ENCODE measurements at places on chromosomes 1 and 21. TPM values are rescaled to one million over a fixed set of nuclear protein-coding genes. Genes with fewer than 3 reads are reported as not detected.

- no peak for DNase-seq
These were observed 7.7 kb upstream of the FAM167B start for GRCh38 chr1:32239337-32239736.

VHLL gene
- not detected for total RNA-seq

DNA sequence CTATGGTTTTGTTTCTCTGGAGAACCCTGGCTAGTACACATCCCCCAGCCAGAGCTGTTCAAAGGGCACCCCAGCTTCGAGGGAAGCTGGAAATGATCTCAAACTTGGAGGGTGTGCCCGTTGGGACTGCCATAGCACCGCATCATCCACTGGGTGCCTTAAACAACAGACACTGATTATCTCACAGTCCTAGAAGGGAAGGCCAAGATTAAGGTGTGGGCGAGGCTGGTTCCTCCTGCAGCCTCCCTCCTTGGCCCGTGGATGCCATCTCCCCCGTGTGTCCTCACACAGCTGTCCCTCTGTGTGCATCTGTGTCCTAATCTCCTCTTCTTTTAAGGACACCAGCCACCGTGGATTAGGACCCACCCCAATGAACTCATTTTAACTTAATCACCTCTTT, 4.2 kb upstream of the IBA57 start:
- no peak for DNase-seq

- no peak for DNase-seq
These were observed 51.2 kb downstream of the EXO1 start for GRCh38 chr1:241899210-241899609.

DNA sequence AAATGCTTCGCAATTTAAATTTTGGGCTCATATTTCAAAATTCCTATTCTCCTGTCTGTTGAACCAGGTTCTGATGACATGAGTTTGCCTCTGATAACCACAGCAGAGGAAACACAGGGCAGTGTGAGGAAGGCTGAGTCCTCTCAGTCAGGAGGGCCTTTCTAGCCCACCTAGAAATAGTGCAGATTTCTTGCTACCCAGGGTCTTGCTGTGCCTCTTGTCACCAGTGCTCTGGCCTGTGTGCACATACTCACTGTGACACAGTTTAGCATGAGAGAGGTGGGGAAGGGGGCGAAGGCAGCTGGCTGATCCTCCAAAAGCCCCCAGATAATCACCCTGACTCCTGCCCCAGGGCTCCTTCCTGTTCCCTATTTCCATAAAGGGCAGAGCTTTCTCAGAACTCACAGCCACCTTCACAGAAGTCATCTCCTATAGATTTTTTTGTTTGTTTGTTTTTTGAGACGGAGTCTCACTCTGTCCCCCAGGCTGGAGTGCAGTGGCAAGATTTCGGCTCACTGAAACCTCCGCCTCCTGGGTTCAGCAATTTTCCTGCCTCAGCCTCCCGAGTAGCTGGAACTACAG, 23.7 kb downstream of the ERRFI1 start:
- no peak for DNase-seq

- DNase-seq: no peak
These were observed 107.7 kb upstream of the ERRFI1 start for GRCh38 chr1:8133657-8134430.

- peak; percentile 16 for DNase-seq
These were observed 83.0 kb downstream of the RYR2 start for GRCh38 chr1:237124856-237125462.

- DNase-seq: no peak
These were observed 167.7 kb upstream of the PTGFR start for GRCh38 chr1:78322928-78323680.

DNA sequence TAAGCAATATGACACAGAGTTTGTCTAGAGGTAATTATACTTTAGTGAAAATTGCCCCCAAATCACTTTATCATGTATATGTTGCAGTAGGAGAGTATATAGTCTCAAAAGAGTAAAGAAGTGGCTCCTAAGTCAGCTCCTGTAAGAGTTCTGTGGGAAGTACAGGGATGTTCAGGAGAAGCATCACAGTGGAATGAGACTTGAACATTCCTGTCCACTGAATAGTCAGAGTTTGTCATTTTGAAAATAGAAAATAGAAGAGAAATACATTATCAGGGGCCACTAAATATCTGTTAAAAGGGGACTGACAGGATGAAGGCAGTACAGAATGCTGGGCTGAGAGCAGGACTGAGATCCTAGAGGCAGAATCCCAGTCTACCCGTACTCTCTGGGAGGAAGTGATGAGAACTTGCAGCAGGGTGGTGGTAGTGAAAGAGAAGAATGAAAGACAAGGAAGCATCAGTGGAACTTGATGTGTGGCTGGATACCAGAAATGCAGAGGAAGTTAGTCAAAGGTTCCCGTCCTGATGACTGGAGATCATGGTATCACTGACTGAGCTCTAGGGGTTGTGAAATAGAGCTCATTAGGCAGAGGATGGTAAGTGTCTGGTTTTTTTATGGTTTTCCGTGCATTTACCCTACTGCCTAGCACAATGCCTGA, 153.4 kb downstream of the FMN2 start:
- DNase-seq: no peak

DNA sequence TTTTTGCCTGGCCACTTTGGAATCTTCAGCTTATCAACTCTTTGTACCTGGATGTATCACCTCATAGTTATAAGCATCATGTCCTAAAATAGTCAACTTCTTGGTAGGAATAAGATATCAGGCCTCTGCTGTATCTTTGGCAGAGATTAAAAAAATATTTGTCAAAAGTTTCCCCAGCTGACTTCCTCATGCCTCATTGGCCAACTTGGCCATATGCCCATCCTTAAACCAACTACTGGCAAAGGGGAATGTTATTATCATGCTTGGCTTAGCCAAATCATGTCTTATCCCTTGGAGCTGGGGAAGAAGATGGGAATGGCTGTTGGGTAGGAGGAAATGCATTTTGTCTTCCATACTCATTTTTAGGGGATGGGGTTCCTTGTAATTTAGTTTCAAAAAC, 23.4 kb downstream of the NFASC start:
- no peak for DNase-seq

VAMP4 gene
- 11.1 TPM for total RNA-seq

GRCh38 chr21:44549525-44550211, 1.6 kb downstream of the KRTAP10-2 start:
- DNase-seq: no peak

IVL gene
- not detected for total RNA-seq

DNA sequence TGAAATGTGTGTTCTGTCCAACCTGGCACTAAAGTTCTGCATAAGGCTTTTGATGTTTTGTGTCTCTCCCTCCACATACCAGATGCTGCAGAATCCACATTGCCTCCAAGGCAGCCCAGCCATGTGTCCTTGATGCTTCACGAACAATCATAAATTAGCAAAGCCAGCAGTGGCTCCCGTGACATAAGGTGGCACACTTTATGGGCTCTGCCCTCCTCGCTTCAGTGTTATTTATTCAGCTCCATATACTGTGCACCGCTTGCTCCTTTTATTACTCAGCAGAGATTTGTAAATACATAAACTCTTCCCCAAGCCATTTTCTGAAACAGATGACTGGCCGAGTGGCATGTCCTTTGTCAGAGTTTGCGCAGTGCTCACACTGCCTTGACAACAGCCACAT, 112.8 kb upstream of the SLC35F3 start:
- no peak for DNase-seq

DNA sequence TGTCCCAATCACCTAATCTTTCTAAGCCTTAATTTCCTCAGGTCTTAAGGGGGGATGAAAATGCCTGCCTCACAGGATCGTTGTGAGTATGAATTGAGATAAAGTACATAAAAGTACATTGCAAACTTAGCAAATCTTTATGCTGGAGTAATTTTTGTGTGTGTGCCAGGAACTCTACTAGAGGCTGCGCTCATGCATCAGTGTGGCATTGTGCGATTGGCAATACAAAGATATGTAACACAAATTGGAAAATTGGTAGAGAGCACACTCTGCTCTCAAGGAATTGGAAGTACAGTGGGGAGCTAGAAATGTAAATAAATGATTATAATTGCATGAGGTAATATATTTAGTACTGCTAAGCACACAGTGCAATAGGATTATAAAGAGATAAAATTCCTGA, 398.3 kb downstream of the DUSP10 start:
- no peak for DNase-seq

FCRL5 gene
- 1.7 TPM for total RNA-seq

DNA sequence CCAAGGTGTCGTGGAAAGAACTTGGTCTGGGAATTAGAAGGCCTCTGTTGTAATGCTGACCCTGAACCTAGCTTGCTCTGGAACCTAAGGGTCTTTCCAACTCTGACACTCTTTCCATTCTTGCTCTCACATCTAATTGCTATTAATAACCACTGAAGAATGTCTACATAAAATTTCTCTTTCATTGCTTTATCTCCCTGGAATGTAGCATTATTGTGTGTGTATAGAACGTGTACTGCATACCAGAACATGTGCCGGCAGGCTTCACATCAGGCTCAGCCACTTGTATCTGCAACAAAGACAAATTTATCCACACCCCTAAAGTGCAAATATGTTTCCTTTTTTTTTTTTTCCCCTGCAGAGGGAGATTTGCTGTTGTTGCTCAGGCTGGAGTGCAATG, 13.9 kb upstream of the LAX1 start:
- no peak for DNase-seq

- DNase-seq: no peak
These were observed 6.4 kb upstream of the CGN start for GRCh38 chr1:151504759-151505158.

GRCh38 chr1:161182214-161182613, 4.9 kb upstream of the B4GALT3 start:
- DNase-seq: no peak

CYP4Z1 gene
- 0.55 TPM for total RNA-seq
